ENCODE measurements at places on chromosomes 7 and 10. TPM values are rescaled to one million over a fixed set of nuclear protein-coding genes. Genes with fewer than 3 reads are reported as not detected.

DNA sequence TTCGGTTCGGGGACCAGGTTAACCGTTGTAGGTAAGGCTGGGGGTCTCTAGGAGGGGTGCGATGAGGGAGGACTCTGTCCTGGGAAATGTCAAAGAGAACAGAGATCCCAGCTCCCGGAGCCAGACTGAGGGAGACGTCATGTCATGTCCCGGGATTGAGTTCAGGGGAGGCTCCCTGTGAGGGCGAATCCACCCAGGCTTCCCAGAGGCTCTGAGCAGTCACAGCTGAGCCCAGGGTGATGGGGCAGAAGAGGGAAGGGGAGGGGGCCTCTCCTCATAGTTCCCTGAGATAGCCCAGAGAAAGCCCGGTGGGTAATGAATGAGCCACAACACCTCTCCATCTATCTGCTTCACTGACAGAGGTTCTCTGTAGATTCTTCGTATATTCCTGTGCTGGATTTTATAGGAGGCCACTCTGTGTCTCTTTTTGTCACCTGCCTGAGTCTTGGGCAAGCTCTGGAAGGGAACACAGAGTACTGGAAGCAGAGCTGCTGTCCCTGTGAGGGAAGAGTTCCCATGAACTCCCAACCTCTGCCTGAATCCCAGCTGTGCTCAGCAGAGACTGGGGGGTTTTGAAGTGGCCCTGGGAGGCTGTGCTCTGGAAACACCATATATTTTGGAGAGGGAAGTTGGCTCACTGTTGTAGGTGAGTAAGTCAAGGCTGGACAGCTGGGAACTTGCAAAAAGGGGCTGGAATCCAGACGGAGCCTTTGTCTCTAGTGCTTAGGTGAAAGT is 16.4 kb downstream of the PRSS2 start:
- no peak for DNase-seq
- H3K36me3 ChIP-seq: peaks cover 43% of the 10 kb centered on the region
- peak overlapping the region; percentile 96 for H3K4me3 ChIP-seq
- peak overlapping the region; percentile 99 for H3K27ac ChIP-seq
- H3K27me3 ChIP-seq: no peaks in the 10 kb centered on the region

- no peak for DNase-seq
- peaks cover 12% of the 10 kb centered on the region for H3K36me3 ChIP-seq
- H3K4me1 ChIP-seq: peaks cover 28% of the 10 kb centered on the region
- no peak overlapping the region for H3K4me3 ChIP-seq
- H3K27me3 ChIP-seq: peaks cover 17% of the 10 kb centered on the region
- no peak overlapping the region for H3K27ac ChIP-seq
Observed at GRCh38 chr7:155295511-155295910, 2.2 kb upstream of the INSIG1 start.

DNA sequence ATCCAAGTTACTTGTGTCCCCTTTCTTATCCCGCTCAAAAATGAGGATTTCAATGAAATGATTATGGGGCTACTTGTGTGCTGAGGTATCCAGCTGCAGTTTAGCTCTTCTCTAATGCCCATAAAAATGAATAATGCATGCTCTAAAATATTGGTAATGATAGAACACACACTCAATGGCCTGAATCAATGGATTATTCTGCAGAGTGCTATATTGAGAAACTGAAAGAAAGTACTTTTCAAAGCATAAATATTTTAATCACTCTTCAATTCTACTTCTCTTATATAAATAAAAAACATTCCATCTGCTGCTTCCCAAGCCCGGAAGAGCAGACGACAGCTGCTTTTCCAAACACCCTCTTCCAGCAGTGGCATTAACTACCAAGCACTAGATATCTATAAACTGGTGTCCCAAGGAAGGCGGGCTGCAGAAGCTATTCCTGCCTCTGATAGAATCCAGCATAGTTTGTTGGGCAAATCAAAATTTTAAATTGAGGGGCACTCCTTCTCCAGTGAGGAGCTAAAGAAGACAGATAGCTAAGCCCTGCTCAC is 284.9 kb upstream of the AOAH start:
- no peaks in the 10 kb centered on the region for H3K27me3 ChIP-seq
- no peaks in the 10 kb centered on the region for H3K4me1 ChIP-seq
- no peak overlapping the region for H3K4me3 ChIP-seq
- DNase-seq: no peak
- no peak overlapping the region for H3K27ac ChIP-seq
- peaks cover 17% of the 10 kb centered on the region for H3K36me3 ChIP-seq

- peaks cover 14% of the 10 kb centered on the region for H3K27me3 ChIP-seq
- no peak overlapping the region for H3K27ac ChIP-seq
- no peak for DNase-seq
- H3K4me3 ChIP-seq: no peak overlapping the region
Observed at GRCh38 chr10:32111585-32111984, 55.4 kb upstream of the KIF5B start.

DNA sequence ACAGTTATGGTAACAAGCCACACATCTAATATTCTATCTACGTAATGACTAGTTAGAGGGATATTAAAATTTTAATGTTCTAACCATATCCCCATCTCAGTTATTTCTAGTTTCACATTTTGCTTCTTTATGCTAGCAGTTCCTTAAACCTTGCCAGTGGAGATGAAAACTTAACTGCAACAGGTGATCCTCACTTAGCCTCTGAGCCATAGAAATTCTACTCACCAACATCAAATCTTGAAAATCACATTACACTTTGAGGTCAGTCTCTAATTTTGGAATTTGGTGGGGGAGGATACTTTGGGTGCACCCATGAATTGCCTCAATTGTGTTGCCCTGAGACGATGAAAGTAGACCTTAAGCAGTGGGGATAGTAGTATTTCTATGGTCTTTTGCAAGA is 256.4 kb downstream of the GATA3 start:
- peaks cover 1% of the 10 kb centered on the region for H3K36me3 ChIP-seq
- DNase-seq: no peak
- no peak overlapping the region for H3K27ac ChIP-seq
- peaks cover 2% of the 10 kb centered on the region for H3K27me3 ChIP-seq

The MACROH2A2 gene
- 9.6 TPM for total RNA-seq

The HTRA1 gene
- total RNA-seq: not detected

The SYCE1 gene
- 2.1 TPM for total RNA-seq

All from activated naive CD8-positive, alpha-beta T cell treated with anti-CD3 and anti-CD28 coated beads, Interleukin-2, amount 10 ng/mL, durations not matched to agents 7 days and 5 days (primary cell).